Stimulated activated CD4-positive, alpha-beta T cell treated with anti-CD3 and anti-CD28 coated beads, TNF-alpha, amount 100 ng/mL, for 48 hours (primary cell): ENCODE measurements at places on chromosomes 3 and 15.
A peak's percentile ranks its signal among the peaks of the same experiment; 100 is the strongest.

- no peak for DNase-seq
Observed at GRCh38 chr15:90664650-90665287, 52.4 kb upstream of the BLM start.

- DNase-seq = no peak
Observed at GRCh38 chr3:32595323-32595722, 24.7 kb upstream of the DYNC1LI1 start.

- DNase-seq = no peak
Observed at GRCh38 chr3:12284591-12284990, 4.3 kb upstream of the PPARG start.

- DNase-seq = no peak
Observed at GRCh38 chr3:64167351-64167750, 57.9 kb downstream of the PRICKLE2 start.

DNA sequence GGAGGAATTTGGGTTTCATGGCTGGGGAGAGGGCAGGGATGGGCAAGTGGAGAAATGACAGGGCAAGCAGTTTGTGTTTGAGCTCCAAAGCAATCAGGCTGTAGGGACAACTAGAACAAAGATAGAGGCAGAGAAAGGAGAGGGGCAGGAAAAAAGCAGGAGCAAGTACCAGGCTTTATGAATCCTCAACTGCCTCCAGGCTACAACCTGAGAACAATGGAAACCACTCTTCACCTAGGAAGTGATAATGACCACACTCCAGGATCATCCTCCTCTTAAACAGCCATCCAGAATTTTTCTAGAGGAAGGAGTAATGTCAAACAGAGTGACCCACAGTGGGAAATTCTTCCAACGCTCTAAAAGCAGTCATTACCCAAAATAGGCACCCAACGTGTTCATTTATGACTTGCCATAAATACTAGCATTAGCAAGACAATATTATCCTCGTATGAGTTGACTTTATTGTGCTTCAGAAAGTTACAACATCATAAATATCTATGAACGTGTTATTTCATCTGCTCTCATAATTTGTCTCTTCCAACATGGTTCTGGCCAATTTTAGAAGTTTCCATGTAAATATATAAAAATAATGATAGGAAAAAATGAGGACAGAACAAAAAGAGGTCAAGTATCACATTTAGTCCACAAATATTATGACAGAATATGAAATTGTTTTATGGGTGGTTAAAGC lies 50.5 kb downstream of the TNFAIP8L3 start:
- no peak for DNase-seq

GRCh38 chr3:15500107-15500724 lies 21.3 kb downstream of the COLQ start:
- no peak for DNase-seq

GRCh38 chr15:36763685-36764084 lies 184.3 kb downstream of the CDIN1 start:
- DNase-seq = no peak

- no peak for DNase-seq
Observed at GRCh38 chr3:153714588-153715290, 406.5 kb upstream of the ARHGEF26 start.

GRCh38 chr3:123884203-123884831 lies at the start of gene MYLK:
TSS of gene MYLK (minus strand) at chr3:123884332. CDS start at chr3:123793841, 90,491 bp downstream.
- peak; percentile 23 for DNase-seq
